HuH-7 (cell line): ENCODE measurements at places on chromosomes 3 and 15.

- DNase-seq, result no peak
These were observed 44.5 kb downstream of the NKIRAS1 start for GRCh38 chr3:23872330-23872729.

DNA sequence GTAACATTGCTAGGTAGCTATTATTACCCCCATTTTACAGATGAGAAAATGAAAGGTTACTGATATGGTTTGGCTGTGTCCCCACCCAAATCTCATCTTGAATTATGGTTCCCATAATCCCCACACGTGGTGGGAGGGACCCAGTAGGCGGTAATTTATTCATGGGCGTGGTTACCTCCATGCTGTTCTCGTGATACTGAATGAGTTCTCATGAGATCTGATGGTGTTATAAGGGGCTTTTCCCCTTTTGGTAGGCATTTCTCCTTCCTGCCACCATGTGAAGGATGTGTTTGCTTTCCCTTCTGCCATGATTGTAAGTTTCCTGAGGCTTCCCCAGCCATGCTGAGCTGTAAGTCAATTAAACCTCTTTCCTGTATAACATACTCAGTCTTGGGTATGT is 252.1 kb downstream of the OPA1 start:
- no peak for DNase-seq

DNA sequence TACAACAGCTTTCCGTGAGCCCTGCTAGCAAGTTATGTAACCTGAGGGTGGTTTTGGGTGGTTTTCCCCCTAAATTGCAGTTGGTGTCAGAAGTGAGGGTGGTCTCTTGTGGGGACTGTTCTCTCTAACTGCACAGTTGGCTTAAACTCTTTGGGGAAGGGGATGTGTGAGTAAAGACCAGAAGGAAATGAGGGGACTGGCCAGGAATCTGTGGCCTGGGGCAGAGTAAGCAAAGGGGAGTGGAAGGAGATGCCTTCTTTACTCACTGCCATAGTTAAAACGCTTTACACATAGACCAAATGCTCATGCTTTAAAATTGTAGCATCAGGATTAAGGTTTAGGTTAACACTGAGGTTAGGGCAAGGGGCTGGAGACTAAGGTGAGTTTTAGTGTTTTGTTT is 21.2 kb upstream of the XIRP1 start:
- DNase-seq, result no peak

DNA sequence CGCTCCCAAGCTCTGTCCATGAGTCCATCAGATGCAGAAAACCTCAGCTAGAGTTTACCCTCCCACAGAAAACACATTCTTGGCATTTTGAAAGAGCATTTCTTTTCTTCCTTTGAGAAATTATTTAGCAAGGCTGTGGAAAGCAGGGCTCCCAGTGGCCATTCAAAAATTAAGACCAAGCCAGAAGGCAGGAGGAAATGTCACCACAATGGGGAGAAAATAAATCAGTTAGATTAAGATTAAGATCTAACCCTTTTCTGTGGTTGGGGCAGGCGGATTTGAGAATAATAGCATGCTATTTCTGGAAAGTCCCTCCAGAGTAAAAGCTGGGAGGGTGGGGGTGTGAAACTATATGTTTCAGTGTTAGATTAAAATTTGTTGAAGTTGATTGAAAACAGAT is 20.2 kb downstream of the LRIG1 start:
- DNase-seq, result no peak

GRCh38 chr15:57902155-57902554 is 163.4 kb downstream of the ALDH1A2 start:
- no peak for DNase-seq

DNA sequence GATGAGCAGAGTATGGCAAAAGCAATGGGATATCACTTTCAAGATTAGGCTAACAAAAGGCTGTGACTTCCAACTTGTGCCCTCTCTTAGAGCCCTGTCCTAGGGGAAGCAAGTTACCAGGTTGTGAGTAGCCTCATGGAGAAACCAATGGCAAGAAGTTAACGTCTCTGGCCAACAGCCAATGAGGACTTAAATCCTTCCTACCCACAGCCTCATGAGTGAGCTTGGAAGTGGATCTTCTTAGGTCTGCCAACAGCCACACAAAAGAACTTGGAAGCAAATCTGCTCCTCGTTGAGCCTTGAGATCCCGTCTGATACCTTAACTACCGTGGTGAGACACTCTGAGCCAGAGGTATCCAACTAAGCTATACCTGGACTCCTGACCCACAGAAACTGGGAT is 5.7 kb downstream of the NME9 start:
- no peak for DNase-seq

GRCh38 chr15:63628123-63628822 is 31.1 kb downstream of the FBXL22 start:
- no peak for DNase-seq

- no peak for DNase-seq
These were observed 666 bp downstream of the MAPKBP1 start for GRCh38 chr15:41774882-41775417.

GRCh38 chr3:188283347-188283746 is 129.4 kb downstream of the LPP start:
- DNase-seq, result peak; percentile 55

DNA sequence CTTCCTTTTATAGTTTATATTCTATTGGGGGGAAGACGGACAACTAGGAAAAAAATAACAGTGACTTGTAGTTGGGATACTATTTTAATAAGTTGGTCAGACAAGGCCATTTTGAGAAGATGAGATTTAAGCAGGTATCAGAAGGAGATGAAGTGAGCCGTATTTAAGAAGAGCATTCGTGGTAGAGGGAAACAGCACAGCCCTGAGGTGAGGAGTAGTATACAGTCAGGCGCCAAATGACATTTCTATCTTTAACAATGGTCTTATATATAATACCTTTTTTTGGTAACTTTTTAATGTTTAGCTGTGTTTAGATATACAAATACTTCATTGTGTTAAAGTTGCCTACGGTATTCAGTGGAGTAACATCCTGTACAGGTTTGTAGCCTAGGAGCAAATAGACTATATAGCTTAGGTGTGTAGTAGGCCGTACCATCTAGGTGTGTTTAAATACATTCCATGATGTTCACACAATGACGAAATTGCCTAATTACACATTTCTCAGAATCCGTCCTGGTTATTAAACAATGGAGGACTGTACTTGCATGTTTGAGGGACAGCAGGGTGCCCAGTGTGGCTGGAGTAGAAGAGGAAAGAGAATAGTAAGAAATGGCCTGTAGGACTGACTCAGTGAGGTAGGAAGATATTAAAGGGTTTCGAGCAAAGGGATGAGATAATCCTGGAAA is 1.6 kb downstream of the NKTR start:
- no peak for DNase-seq

- no peak for DNase-seq
These were observed 147.6 kb downstream of the KLF13 start for GRCh38 chr15:31474059-31474868.

- no peak for DNase-seq
These were observed at the start of gene GPR176 for GRCh38 chr15:39919748-39920509. TSS of gene GPR176 (minus strand) at chr15:39920266. CDS start at chr15:39920026, 240 bp downstream.

GRCh38 chr3:185656321-185656840 is 70.3 kb downstream of the SENP2 start:
- DNase-seq, result no peak

DNA sequence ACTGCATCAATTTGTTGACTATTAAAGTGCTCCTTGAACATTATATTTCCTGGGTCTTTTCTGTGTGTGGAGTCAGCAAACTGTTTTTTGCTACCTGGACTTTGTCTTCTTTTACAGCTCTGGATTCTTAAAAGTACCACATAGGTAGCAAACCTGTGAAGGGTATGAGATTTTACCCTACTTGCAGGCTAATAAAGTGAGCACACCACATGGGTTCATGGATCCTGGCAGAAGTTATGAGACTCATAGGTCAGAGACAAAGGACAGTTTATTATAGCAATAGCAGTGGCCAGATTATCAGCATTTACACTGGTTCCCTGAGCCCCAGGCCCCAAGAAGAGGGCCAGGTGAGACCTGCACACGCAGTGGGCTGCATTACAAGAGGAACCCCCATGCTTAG is 8.0 kb upstream of the SACM1L start:
- DNase-seq, result no peak

GRCh38 chr3:55624238-55624637 is 137.1 kb upstream of the WNT5A start:
- no peak for DNase-seq

DNA sequence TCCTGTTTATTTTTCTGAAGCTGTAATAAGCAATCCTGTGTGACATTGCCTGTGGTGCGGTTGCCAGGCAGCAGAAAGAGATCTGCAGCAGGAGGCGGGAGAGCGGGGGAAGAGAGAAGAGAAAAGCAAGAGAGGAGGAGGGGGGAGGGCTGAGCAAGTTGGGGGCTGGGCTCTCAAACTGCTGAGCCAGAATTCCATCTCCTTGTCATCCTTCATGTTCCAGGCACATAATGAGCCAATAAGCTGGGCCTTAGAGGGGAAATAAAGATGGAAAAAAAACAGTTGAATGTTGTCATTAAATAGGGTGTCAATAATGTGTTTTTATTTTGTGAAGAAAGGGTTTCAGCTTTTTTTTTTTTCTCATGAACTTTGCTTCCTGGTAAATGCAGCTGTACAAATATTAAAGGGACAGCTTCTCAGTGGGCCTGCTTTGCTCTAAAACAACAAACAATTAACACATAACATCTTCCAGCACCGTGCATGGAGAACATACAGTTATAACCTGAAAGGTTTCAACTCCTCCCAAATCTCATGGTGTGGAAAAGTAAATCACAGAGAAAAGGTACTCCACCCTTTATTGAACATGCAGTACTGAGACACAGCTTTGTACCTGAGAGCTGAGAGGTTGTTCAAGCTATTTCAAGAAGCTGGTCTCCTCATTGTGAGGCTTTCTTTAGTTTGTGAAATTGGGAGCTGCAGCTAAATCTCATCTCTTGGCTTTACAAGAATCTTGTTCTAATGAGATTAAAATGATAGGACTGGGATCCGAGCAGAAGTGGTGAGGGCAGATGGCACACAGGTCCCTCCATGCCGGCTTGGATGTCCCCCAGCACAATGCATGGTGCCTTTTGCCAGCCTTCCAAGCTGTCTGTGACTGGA is 451.1 kb upstream of the KCNMB2 start:
- DNase-seq, result peak; percentile 50

GRCh38 chr15:73838831-73839426 is 34.4 kb upstream of the TBC1D21 start:
- DNase-seq, result no peak

DNA sequence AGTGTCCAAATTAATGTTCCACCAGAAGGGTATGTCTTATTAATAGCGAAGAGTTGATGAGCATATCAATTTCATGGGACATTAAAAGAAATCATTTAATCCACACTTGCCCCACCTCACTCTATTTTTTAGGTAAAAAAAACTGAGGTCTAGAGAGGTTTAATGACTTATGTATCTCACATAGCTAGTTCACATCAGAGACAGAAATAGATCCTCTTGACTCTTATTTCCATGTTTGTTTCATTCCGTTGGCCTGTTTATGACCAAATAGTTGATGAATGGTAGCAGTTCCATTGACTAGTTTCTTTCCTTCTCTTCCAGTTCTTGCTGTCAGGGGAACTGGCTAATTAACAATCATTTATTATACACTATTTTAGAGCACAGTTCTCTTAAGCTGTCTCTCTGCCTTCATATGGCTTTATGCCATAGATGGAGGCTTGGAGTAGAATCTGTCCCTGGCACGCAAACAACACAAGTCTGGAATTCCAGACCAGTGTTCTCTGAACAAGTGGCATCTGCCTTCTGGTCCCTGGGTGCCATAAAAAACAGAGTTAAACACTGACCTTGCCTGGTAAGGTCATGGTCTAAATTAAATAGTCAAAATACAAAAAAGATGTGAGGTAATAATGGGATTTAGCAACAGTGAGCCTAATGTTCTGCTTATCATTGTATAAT is 220.0 kb upstream of the CGNL1 start:
- no peak for DNase-seq
